ENCODE measurements at places on chromosomes 7 and 10.
A peak's percentile ranks its signal among the peaks of the same experiment; 100 is the strongest.

DNA sequence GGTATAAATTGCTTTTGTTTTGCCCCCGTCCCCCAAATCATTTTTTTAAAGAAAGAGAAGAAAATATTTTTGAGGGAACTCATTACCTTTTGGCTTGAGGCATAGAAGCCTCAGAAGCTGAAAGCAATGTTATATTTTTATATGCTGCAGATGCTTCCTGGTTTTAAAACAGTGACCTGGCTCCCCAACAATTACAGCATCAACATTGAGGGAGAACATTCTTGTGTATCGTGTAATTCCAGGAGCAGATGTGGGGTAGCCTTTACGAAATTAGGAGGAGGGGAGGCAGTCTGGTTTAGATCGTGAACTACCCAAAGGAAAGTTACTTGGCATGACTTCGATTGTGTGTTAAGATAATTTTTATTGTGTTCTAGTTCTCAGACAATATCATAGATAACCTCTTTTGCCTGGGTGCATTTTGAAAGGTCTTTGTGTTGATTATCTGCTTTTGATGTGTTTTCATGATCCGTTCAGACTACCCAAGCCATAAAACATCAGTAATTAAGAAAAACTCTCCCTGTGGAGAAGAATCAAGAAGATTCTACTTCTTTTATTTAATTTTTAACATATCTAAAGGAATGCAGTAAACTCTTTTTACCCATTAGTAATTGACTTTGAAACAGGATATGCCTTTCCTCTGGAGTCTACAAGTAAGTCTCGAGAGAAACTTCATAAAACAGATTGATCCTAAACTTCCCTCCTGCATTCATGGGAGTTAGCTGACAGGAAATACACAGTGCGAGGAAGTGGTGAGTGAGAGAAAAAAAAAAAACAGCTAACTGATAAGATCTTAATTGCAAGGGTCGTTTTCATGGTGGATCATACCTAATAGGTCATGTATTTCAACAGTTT, 141.4 kb downstream of the KIAA1217 start:
- no peak for DNase-seq

GRCh38 chr7:158432369-158433341, 155.0 kb downstream of the PTPRN2 start:
- no peak for DNase-seq

GRCh38 chr7:23273141-23273599, 26.0 kb upstream of the MALSU1 start:
- peak; percentile 82 for DNase-seq

DNA sequence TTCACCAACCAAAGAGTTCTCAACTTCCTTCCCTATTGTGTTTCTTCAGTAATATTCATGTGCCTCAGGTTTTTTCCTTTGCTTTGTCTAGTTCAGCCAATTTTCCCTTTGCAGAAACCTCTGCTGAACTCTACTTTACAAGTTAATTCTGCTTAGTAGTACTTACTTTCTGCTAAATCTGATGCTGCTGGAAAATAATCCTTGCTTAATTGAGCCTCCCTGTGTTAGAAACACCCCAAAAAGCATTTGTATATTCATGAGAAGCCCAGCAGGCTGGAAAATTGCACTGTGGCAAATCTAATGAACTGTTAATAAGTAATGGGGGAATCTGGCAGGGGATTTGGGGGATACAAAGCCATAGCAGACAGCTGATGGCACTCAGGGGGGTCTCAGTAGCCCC, 78.5 kb downstream of the CDCA7L start:
- no peak for DNase-seq

GRCh38 chr10:133237241-133237587, 441 bp upstream of the VENTX start:
- DNase-seq, result no peak

GRCh38 chr10:113047963-113048781, 98.1 kb downstream of the TCF7L2 start:
- DNase-seq, result no peak

GRCh38 chr10:79149662-79150443, 81.1 kb downstream of the ZMIZ1 start:
- no peak for DNase-seq

DNA sequence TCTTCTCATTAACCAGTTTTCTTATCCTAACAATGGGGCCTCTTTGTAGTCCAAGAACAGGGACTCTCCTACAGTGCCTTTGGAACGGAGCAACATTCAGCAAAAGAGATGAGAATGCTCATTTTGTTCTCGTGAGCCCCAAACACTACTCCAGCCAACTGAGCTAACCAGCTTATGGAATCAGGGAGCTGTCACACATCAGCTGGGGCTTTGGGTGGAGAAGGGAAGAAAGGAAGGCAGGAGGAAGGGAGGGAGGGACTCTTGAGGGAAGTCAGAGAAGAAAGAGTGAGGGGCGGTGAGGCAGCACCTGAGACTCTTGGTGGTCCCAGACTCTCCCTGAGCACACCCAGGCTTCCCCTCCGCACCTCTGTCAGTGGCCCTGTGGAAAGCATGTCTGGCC, 123.1 kb downstream of the CLEC2L start:
- DNase-seq, result no peak

- no peak for DNase-seq
These were observed 148.5 kb upstream of the AKR1E2 start for GRCh38 chr10:4677296-4678021.

GRCh38 chr10:4813023-4813422, 13.0 kb upstream of the AKR1E2 start:
- no peak for DNase-seq

- no peak for DNase-seq
These were observed 89.5 kb upstream of the TES start for GRCh38 chr7:116120839-116121238.

DNA sequence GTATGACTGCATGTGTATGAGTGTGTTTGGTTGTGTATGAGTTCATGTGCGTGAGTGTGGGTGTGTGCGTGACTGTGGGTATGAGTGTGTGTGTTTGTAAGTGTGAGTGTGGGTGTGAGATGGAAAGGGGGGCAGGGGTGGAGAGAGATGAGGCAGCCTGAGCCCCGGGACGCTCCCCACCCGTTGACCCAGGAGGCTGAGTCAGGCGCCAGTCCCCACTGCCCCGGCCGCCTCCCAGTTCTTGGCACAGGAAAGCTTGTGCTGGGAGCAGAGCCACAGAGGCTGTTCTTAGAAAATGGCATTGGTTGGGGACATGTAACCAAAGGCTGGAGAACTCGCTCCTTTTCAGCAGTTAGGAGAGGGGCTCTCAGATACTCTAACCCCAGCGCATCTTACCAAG, 27.8 kb upstream of the NUB1 start:
- no peak for DNase-seq

DNA sequence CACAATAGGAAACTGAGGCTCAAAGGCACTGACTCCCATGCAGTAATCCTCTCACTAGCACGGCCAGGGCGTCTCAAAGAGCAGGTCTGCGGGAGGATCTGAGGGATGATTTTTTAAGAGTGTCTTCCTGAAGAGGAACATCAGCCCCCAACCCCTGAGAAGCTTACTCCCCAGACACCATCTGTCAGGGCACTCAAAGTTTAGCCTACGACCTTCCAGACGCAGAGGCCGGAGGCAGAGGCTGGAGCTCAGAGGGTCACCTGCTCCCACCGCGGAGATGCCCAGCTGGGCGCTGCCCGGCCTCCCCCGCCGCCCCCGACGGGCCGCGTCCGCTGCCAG, 1.7 kb downstream of the ZNF777 start:
- no peak for DNase-seq

All from HL-60 (cell line).